Cerebellar cortex (tissue), 1 donor: ENCODE measurements at places on chromosomes 5 and 9.

GRCh38 chr5:143227301-143227700, 176.2 kb downstream of the NR3C1 start:
- DNase-seq: no peak

- peak; percentile 42 for DNase-seq
Observed at GRCh38 chr5:10981932-10982331, 220.9 kb upstream of the DAP start.

DNA sequence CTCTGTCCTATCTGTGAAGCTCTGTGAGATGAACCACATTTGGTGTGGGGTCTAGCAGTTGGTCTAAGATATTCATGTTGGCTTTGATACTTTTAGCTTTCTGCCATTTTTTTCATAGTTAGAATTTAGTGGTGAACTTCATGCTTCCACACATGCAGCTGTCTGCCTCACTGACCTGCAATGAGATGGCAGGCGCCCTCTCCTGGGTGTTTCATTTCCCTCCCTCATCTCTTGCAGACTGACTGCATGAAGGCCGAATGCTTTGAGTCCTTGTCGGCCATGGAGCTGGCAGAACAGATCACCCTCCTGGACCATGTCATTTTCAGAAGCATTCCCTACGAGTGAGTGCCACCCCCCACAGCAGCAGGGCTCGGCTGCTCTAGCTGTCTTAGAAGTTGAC, 26.1 kb upstream of the CKMT2 start:
- peak; percentile 10 for DNase-seq

GRCh38 chr9:86549401-86549811, 195.2 kb upstream of the TUT7 start:
- DNase-seq: no peak

DNA sequence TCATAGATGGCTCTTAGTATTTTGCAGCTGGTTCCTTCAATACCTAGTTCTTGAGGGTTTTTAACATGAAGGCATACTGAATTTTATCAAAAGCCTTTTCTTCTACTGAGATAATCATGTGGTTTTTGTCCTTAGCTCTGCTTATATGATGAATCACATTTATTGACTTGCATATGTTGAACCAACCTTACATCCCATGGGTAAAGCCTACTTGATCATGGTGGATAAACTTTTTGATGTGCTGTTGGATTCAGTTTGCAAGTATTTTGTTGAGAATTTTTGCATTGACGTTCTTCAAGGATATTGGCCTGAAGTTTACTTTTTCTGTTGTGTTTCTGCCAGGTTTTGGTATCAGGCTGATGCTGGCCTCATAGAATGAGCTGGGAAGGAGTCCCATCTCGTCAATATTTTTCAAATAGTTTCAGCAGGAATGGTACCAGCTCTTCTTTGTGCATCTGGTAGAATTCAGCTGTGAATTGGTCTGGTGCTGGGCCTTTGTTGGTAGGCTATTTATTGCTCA, 49.7 kb downstream of the YIPF5 start:
- DNase-seq: no peak

DNA sequence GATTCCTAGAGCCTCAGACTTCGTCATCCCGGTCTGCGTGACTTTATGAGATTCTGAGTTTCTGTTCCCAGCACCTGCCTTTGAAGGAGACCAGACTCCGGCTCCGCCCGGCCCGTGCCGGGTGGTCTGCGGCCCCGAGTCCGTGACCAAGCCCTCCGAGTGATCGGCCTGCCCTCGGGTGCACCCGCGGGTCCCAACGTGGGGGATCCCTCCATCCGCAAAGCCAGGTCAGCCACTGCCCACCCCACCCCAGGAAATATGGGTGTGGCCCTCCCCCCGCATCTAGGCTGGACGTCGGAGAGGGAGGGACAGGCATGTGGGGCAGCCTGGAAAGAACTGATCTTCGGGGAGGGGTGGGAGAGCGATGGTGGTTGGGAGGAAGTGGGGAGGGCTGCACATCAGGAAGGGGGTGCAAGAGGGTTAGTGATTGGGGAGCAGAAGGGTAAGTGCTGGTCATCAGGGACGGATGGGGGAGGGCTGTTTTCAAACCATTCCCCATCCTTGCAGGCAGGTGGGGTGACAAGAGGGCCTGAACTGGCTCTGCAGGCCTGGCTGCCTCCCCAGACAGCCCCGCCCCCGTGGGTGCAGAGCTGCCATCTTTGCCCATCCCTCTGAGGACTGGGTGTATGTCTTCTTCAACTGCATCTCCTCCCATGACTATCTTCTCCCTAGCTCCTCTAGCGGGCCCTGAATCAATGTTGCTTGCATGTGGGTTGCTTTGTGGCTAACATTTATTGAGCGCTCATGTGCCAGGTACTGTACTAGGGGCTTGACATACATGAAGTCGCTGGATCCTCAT, 747 bp downstream of the LRSAM1 start:
- peak; percentile 60 for DNase-seq

GRCh38 chr5:39898731-39899130, 474.0 kb upstream of the DAB2 start:
- no peak for DNase-seq

- DNase-seq: peak; percentile 22
Observed at GRCh38 chr9:28774433-28775235, 1201.4 kb upstream of the C9orf72 start.

DNA sequence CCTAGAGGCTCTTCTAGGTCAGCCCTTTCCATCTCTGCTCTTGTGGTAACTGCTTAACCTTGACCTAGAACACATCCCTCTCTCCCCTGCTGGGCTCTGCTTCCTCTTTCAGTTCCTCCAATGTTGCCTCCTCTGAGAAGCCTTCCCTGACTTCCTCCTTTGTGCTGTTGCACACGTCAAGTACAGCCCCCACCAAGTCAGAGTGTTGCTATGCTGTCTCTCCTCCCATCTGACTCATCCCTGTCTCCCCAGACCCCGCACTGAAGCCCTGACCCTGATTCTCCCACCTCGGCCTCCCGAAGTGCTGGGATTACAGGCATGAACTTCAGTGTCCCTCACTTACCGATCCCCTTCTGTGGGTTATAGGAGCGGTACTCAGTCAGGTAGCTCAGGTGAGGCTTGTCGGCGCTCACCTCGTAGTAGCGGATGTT, 10.4 kb upstream of the TRIM14 start:
- no peak for DNase-seq

GRCh38 chr5:114308508-114308907, 53.4 kb upstream of the KCNN2 start:
- no peak for DNase-seq

DNA sequence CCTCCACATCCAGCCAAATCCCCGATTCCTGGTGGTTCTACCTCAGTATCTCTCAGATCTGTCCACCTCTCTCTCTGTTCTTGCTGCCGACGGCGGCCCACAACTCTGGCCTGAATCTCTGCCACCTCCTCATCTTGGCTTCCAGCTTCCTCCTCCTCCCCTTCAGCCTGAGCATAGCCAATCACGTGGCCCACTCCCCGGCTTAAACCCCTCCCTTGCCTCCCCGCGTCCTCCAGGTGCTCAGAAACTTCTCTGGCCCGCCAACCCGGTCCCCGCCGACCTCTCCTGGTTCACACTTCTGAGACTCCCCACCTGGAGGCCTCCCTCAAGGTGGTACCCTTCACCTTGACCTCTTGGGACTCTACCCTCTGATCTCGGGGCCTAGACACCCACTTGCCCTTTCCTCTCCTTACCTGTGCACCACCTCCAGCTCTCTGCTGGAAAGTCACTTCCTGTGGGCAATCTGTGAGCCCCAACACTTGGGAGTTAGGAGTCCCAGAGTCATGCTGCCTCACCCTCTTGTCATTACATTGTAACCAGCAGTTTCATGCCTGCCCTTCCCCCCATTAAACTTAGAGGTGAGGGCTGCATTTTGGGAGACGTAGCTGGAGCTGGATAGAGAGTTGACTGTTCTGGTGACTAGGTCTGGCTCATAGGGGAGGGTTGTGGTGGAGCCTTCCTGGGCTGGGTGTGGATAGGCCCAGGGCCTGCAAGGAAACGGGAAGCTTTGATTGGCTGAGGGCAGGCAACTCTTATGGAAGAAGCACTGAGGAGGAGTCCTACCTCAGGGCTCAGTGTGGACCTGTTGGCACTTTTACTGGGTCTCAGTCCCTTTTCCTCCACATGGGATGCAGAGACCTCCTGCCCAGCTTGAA, 4.5 kb upstream of the SET start:
- peak; percentile 74 for DNase-seq

GRCh38 chr5:43049236-43049635, 9.1 kb upstream of the ANXA2R start:
- DNase-seq: no peak

GRCh38 chr5:14250084-14250695, 107.0 kb downstream of the TRIO start:
- peak; percentile 96 for DNase-seq

DNA sequence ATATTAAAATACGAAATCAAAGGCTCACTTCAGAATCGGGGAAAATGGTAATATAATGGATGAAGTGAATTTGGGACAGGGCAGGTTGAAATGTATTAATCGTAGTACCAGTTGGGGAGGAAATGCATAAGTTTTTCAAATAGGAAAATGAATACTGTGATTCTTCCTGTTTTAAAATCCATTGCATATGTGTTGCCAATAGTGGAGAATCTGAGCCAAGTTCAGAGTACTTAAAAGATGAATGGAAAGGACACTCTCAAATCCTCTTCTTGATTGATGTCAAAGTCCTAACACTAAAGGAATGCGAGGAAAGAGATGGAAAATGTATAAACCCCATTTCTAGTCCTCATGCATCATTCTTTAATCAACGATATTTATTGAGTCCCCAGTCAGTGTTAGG, 160.9 kb upstream of the CCNG1 start:
- DNase-seq: no peak

DNA sequence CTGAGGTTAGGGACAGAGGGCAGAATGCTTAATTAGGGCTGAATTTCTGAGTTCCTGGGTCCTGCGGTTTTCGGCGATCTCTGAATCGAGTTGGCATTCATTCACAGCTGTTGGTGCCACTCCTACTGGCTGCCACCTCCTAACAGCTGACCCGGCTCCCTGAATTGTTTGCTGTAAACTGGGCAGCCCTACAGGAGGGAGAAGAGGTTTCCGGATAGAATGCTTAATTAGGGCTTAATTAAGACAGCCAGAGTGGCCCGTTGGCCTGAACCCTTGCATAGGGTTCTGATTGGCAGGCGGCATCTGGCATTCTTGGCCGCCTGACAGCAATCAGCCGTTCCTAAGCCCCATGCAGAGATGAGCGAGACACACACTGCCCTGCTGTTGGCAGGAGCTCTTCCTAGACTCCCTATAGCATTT, 25.7 kb downstream of the FRMPD1 start:
- peak; percentile 88 for DNase-seq

DNA sequence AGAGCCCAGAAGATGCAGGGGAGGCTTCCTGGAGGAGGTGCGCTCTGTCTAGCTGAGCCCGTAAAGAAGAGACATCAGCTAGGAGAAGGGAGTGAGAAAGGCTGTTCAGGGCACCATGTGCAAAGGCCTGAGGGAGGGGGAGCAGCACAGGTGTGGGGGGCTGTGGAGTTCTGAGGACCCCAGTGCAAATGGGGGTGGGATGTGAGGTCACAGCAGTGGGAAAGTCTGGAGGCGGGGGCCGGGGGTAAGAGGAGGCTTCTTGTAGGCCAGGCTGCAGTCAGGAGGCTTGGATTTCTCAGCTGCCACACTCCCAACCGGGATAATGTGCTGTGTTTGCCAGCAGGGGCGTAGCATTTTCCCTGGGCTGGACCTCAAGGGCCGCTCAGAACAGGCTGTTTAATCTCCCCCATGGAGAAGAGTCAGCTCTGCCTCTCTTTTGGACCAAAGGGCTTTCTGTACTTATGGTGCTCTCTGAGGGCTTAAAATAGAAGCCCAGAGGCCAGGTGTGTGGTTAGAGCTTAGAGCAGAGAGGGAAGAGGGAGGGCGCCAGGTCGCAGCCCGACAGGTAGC, 5.7 kb downstream of the NEURL1B start:
- DNase-seq: peak; percentile 22

DNA sequence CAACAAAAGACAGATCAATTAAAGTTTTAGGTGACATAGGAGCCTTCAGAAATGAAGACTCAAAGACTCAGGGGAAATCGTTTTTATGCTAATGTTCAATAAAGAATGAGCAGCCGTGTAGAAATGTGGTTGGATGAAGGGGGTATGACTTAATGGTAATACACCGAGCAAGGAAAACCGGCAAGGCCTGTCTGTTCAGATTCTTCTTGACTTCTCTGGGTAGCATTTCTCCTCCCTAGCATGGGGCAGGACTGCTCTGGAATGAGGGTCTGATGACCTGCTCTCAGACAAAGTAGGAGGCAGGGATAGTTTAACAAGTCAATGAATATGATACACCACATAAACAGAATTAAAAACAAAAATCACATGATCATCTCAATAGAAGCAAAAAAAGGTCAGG, 487.4 kb downstream of the ZNF608 start:
- no peak for DNase-seq

- no peak for DNase-seq
Observed at GRCh38 chr9:86185872-86186271, 73.6 kb downstream of the C9orf153 start.

- DNase-seq: no peak
Observed at GRCh38 chr5:74766418-74766848, 484 bp downstream of the GFM2 start.

DNA sequence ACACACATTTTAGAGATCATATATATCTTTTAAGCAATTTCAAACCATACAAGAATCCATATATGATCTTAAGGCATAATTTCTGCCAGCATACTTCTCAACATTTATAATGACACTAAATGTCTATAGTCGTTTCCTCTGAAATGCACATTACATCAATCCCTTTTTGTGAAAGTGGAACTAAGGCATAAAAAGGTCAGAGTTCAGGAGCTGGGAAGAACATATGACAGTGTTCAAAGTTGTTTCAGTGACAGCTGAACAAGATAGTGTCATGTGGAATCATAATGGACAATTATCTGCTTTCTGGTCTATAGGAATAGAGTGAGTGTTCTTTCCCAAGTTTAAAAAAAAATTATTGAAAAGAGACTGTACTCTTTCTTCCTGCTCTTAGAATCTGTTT, 2.4 kb upstream of the MOB3B start:
- no peak for DNase-seq

DNA sequence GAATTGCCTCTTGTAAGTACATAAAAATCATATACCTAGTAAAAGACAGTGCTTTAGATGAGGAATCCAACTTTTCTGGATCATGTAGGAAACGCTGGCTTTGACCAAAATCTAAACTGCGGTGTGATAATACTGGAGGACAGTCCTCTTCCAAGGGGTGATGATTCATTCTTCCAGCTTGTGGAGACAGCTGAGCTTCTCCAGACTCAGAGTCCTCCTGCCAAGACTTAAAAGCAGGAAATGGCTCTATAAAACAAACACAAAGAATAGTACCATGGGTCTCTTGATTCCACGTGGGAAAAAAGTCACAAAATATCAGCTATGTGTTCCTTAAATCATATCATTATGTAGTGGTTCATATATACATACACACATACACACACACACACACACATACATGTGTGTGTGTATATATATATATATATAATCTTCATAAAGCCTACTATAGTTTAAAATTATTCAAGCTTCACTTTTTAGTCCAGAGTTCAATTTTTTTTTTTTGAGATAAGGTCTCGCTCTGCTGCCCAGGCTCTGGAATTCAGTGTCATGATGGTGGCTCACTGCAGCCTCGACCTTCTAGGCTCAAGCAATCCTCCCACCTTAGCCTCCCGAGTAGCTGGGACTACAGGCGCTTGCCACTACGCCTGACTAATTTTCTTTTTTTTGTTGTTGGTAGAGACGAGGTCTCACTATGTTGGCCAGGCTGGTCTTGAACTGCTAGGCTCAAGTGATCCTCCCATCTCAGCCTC, 65.0 kb downstream of the PKD2L2 start:
- DNase-seq: no peak
